ENCODE measurements at places on chromosomes 6 and 20.

DNA sequence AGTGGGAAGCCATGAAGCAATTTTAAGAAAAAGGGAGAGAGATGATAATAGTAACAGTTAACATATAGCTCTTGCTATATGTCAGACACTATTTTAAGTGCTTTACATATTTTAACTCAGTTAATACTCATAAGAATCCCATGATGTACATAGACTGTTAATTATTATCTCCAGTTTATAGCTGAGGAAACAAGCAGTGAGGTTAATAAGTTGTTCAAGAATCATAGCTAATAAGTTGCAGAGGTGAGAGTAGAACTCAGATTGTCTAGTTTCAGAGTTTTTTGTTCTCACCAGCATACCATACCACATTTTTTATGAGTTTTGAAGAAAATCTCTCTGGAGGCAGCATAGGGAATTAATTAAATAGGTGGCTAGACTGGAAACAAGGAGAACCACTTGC is 144.6 kb upstream of the MMS22L start:
- DNase-seq: no peak

- DNase-seq: no peak
Measured at GRCh38 chr6:107075951-107076381, 39.3 kb downstream of the BEND3 start.

DNA sequence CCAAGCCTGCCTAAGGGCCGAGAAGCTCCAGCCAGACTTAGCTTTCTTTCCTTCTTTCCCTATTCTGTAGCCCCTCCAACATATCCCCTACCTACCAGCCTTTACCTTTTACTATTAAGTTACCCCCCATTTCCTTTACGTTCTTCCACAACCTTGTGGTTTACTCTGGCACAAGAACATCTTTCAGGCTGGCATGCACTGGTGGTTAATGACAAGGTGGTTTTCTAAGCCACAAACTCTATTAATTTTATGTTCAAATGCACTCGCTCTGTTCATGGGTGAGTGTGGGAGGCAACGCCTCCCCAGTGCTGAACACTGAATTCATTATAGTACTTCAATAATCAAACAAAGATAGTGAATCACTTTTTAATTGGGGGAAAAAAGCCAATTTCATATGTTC is 64.4 kb downstream of the TRERF1 start:
- DNase-seq: no peak

DNA sequence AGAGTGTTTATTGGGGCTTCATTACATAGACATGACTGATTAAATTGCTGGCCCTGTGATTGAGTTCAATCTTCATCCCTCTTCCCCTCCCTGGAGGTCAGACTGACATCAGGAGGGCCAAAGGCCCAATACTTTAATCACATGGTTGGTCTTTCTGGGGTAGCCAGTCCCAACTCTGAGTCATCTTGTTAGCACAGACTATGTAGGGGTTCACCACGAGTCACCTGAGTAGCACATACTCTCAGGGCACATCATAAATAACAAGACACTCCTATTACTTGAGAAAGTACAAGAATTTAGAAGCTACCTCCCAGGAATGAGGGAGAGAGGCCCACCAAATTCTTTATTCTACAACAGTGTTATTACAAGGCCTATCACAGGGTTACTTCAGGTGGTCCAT is 11.3 kb downstream of the GINS1 start:
- DNase-seq: no peak

GRCh38 chr6:28643017-28643740 is 117.5 kb downstream of the GPX5 start:
- peak; percentile 87 for DNase-seq

GRCh38 chr6:118403036-118403435 is 145.1 kb upstream of the PLN start:
- no peak for DNase-seq

- no peak for DNase-seq
Measured at GRCh38 chr6:5930143-5930770, 76.5 kb downstream of the NRN1 start.

- no peak for DNase-seq
Measured at GRCh38 chr6:111987295-111987694, 66.6 kb upstream of the CCN6 start.

DNA sequence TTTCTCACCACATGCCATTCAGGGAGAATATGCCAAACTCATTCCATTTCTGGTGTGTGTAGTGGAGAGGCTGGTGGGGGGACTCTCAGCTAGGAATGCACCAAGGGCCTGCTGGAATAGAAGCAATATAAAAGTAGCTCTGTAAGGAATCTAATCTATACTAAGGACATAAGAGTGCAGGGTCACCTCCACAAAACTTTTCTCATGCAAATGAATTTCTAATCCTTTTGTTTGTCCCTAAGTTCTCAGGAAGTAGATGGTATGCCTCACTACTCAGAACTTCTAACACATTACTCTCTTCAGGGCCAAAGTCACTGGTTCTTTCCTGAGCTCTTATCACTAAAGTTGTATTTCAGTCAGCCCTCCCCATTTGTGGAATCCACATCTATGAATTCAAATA is 427.2 kb downstream of the C6orf118 start:
- no peak for DNase-seq

DNA sequence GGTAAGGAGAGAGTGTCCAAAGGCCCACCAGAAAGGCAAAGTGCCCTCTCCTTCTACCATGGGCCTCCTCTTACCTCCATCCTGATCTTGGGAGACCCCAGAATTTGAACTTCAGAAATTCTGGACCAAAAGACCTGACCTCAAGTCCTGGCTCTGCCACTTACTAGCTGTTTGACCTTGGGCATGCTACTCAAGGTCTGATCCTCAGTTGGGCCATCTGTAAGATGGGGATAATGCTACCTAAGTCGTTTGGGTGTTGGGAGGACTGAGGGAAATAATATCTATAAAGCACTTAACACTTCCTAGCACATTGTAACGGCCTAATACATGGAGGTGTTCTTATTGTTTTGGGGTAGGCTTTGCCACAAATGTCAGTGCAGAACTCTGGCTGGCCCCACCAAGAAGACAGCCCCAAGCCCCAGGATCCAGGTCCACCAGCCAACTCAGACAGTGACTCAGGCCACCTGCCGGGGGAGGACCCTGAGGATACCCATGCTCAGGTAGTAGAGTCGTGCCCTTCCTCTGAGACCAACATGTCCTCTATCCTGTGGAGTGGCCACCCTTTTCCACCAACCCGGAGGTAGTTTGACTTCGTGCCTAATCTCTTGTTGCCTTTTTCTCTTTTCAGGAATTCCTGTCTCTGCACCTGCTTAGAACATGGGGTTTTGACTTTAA is 2.7 kb downstream of the PRICKLE4 start:
- no peak for DNase-seq

DNA sequence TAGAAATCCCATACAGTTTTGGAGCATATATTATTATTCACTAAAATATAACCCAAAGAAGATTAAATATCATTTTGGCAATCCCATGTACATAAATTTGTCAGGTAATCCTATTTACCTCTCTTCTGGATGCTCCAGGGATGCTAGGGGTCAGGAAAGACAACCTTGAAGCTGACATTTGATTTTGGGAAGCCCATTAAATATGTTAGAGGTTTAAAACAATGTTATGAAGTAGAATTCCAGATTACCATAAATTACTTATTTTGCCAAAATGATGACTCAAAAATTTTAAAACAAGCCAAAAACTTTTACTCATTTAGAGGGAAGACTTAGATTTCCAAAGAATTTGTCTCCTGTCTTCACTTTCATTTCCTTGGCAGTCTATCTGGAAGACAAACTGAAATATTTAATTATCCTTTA is 9.2 kb upstream of the IL22RA2 start:
- DNase-seq: no peak

GRCh38 chr6:154161689-154162088 is 122.6 kb downstream of the OPRM1 start:
- no peak for DNase-seq

DNA sequence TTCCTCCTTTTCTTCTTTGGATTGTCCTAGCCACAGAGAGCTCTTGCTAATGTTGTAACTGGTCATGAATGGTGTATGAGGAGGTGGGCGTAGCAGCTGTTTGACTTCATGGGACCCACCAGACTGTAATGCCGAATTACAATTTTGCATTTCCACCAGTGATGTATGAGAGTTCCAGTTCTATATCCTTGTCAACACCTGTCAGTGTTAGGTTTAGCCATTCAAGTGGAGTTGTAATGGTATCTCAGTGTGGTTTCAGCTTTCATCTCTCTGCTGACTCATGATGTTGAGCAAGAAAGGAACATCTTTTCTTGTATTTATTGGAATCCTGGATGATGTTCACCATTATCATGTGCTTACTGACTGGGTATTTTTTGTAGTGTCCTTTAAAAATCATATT is 5.1 kb downstream of the IGF2R start:
- peak; percentile 41 for DNase-seq

GRCh38 chr20:1394686-1395085 is 1.8 kb upstream of the FKBP1A start:
- DNase-seq: no peak

GRCh38 chr20:46414608-46415007 is 8.2 kb upstream of the ELMO2 start:
- DNase-seq: no peak

GRCh38 chr20:24048024-24048611 is 59.5 kb upstream of the GGTLC1 start:
- no peak for DNase-seq

DNA sequence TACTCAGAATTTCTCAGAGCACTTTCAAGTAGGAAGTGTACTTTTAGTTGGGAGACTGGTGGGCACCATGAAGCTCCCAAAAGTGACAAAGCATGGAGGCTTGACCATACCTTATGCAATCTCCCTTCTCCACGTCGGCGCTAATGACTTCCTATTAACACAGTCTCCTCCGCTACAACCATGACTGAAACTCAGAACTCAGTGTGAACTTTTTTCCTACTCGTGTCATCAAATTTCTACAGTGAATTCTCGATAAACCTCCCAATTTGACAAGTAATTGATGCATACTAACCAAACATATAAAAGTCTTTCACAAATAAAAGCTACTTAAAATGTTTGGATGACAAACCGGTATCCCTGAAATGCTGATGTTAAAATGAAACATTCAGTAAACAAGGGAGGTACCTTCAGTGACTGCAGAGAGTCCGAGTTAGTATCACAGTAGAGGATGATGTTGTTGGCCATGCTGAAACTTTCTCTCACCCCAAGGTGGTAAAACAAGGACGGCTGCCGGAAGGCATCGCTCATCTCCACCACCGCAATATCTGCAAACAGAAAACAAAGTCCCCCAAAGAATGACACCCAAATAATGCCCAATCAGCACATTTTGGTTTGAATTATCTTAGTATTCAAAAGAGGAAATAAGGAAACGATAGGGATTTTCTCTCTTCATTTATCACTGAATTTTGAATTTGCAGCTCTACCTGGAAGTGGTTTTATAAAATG is 72.1 kb downstream of the MAP3K5 start:
- no peak for DNase-seq

DNA sequence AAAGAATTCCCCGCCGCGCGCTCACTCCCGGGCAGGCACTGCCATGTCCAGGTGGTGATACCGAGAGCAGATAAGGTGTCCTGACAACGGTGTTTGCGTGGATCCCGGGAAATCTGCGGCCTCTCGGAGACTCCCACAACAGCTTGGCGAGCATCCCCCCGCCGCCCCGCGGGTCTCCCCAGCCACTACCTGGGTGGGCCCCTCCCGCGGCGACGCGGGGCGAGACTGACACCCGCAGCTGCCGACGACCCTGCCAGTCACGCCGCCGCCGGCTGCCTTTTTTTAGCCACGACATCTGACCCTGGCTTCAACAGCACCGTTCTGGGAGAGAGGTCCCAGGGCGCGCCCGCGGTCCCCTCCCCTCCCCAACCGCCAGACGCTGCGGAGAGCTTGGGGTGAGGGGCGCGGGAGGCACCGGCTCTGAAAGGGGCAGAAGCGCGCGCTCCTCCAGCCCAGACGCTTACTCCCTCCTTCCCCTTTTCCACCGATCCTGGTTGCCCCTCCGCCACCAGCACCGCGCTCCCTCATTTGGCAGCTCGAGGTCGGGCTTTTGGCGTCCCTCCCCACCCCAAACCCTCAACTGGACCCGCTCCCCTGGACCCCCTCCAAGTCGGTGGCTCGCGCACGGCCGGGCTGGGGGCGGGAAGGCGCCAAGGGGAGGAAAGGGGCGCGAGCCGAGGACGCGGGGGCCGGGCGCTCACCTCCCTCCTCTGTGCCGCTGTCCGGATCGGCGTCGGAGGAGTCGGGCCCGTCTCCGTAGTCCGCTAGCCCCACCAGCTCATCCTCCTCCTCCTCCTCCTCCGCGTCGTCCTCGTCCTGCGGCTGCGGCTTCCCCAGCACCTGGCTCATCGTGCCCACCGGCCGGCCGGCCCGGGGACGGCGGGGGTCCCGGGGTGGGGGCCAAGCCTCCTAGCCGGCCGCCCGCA is 665 bp downstream of the RRAGD start:
- no peak for DNase-seq

GRCh38 chr6:131134980-131135243 is 355 bp upstream of the AKAP7 start:
- DNase-seq: no peak

GRCh38 chr6:12473494-12473893 is 183.3 kb downstream of the EDN1 start:
- DNase-seq: no peak

GRCh38 chr6:30841644-30842504 is 42.4 kb upstream of the DDR1 start:
- no peak for DNase-seq

DNA sequence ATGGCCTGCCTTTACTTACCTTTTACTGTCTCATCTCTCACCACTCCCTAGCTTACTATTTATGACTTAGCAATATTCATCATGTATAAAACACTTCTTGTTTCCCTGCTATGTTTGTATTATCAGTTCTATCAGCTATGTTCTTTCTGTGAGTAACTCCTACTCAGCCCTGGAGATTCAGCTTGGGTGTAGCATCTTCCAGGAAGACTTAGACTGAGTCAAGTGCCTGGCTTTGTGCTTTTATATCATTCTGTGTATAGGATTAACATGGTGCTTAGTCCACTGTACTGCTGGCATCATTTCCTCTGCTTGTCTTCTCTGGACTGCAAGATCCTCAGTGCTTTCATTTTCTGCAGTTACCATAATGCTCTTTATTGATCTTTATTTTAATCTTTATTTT is 257.8 kb downstream of the BTBD3 start:
- no peak for DNase-seq

DNA sequence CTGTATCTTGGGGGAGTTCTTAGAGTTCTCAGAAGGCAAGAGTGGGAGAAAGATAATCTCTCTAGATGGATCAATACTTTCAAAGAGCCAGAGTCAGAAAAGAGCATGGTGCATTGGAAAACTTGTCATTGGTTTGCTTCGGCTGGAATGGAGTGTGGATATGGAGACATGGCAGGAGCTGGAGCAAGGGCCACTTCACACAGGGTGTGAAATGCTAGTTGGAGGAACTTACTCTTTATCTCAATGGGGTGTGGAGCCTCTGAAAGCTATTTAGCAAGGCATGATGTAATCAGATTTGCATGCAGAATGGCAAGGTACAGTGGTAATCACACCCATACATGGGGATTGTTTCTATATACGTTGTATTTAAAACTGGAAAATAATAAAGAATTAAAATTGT is 31.5 kb upstream of the PAQR8 start:
- no peak for DNase-seq

- no peak for DNase-seq
Measured at GRCh38 chr6:109212683-109213082, 117.4 kb downstream of the CEP57L1 start.

GRCh38 chr20:35039846-35040489 is 52.6 kb downstream of the TRPC4AP start:
- no peak for DNase-seq
